ENCODE measurements at places on chromosomes 11 and 22.

DNA sequence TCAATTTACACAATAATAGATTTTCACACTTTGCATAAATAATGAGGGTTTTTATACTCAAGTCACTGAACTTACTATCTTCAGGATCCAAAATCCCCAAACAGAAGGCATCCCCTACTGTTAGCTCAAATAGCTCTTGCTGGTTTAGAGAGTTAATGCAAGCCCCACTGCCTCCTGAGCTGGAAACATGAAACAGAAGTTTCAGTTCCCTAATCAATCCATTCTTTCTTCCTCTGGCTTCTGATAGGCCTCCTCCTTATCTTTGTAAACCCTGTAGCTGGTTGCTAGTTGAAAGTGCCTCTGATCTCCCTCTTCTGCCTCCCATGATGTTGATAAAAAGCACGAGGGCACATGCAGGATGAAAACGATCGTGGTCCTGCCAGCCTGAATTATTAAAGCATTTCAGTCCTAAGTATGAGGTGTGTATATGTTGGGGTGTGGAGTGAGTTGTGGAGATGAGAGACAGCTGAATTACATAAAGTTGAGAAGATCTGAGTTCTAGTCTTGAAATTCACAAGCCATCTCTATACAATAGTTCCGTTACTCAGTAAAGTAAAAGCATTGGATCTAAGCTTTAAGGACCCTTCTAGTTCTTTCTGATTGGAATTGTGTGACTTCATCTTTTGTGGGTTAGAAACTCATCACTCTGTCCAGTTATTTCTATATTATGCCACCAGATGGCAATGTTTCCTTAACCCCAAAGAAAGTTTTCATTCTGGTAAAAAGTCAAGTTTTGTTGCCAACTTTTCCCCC is 35.0 kb upstream of the EHF start:
- DNase-seq = no peak

DNA sequence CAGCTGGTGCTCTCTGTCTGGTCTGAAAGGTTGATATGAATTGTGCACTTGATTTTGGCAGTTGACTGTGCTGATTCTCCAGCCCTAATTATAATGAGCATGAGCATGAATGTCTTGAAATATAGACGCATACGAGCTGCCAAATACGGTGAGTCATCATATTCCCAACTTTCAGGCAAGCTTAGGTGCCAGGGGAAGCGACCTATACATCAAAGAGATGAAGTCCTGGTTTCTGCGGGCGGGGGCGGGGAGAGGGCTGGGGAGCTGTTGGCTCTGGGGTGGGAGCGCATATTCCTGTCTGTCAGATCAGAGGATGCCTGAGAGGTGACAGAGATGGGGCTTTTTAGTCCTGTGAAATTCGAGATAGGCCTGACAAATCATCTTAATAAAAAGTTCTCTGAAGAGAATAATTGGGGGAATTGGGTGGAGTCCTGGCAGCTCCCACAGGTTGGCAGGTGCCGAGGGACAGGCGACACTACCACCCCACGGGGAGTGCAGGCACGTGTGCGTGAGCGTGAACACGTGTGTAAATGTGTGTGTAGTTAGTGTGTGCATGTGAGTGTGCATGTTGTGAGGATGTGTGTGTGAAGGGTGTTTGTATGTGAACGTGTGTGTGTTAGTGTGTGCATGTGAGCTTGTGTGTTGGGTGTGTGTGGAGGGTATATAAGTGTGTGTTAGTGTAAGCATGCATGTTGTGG is 865.3 kb downstream of the TBC1D22A start:
- DNase-seq = no peak

DNA sequence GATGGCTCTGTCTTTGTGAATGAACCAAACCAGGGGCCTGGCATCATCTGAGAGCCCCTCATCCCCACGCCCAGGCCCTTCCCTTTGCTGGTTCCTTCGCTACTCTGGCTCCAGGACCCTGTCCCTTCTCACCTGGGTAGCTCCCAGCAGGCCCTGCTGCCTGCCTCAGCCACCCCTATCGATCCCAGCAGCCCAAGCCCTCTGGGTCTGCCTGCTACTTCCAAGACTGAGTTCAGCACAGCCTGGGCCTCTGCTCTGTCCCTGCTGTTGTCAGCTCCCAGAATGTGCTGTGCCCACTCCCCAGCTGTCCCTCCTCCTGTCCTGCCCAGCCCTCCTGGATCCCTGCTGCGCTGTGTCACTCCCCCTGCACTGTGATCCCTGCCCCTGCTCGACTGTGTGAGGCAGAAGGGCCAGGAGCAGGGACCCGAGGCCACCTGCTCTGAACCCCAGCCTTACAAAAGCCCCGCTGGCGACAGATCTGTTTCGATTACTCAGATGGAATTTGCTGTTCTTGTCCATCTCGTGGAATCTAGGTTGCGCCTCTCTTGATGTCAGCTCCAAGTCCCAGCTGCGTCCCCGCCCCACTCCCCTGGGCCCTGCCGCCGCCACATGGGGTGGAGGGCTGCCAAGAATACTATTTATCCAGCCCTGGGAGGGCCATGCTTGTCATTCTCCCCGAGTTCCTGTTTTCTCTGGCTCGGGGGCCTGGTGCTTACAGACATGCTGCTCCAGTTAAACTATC is 13.0 kb downstream of the MRPL21 start:
- no peak for DNase-seq

DNA sequence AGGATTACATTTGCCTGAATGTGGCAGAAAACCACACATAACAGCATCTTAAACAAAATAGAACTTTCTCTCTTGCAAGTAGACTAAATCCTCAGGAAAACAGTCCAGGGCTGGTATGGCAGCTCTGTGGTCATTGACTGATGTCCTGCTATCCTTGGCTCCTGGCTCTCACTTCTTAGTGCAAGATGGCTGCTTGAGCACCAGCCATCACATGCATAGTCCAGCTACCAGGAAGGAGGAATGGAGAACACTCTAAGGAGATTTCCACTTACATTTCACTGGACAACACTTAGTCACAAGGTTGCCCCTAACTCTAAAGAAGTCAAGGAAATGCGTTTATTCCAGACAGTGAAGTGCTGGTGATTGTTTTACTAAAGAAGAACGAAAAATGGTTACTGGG is 13.6 kb downstream of the RIBC2 start:
- no peak for DNase-seq

GRCh38 chr11:66151273-66151672 is 81.2 kb downstream of the PACS1 start:
- DNase-seq = no peak

- no peak for DNase-seq
Observed at GRCh38 chr11:962688-963087, 37.0 kb downstream of the AP2A2 start.

- DNase-seq = peak; percentile 63
Observed at GRCh38 chr11:108223348-108224149, 682 bp downstream of the ATM start.

GRCh38 chr11:96152623-96153022 is 190.4 kb downstream of the MAML2 start:
- DNase-seq = no peak

- DNase-seq = no peak
Observed at GRCh38 chr11:11813288-11813962, 28.3 kb upstream of the USP47 start.

DNA sequence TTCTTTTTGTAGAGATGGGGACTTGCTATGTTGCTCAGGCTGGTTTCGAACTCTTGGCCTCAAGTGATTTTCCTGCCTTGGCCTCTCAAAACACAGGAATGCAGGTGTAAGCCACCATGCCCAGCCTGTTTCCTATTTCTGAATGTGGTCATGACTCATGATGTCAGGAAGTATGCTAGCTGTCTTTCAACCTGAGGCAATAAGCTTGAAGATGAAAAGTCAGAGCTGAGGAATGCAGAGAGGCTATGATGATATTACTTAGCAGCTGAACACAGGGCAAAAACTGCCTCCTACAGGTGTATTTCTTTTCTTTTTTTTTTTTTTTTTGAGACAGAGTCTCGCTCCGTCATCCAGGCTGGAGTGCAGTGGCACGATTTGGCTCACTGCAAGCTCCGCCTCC is 9.0 kb upstream of the NUCB2 start:
- DNase-seq = no peak

- DNase-seq = no peak
Observed at GRCh38 chr11:100691896-100692653, 5.0 kb downstream of the ARHGAP42 start.
